ENCODE measurements at places on chromosomes 2 and 18. TPM values are rescaled to one million over a fixed set of nuclear protein-coding genes. Genes with fewer than 3 reads are reported as not detected.

LCLAT1 gene
- total RNA-seq = 20.7 TPM

NUP35 gene
- total RNA-seq = 16.9 TPM

HOXD13 gene
- total RNA-seq = not detected

DNA sequence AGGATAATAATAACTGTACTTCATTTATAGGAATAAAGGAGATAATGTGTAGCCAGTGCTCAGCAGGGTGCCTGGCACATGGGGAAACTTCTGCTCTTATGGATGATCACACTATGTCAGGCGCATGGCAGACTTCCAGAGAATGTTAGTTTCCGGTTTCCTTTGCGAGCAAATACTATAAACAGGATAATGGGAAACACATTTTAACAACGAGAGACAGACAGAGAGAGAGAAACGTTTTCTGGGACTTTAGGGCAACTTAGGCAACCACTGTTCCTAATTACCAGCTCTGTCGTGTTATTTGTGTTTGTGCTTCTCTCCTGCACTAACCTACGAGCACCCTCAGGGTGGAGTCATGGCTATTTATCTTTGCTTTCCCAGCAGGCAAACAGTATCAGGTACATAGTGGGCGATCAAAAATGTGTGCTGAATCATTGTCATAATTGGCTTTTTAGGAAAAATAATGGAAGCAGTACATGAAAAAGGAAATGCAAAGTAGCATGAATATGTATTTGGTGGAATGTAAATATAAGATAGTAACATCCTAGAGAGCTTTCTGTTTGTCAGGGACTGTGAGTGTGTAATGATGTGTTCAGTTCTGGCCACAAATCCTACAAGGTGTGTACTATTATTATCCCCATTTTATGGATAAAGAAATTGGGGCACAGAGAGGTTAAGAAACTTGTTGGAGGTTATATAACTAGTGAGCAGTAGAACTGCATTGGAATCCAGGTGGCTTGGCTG lies 36.8 kb upstream of the IGFBP2 start:
- no peak overlapping the region for H3K27ac ChIP-seq
- no peaks in the 10 kb centered on the region for H3K36me3 ChIP-seq
- no peak overlapping the region for H3K4me3 ChIP-seq
- no peaks in the 10 kb centered on the region for H3K4me1 ChIP-seq
- H3K27me3 ChIP-seq = peaks cover 5% of the 10 kb centered on the region
- no peak for DNase-seq

DNA sequence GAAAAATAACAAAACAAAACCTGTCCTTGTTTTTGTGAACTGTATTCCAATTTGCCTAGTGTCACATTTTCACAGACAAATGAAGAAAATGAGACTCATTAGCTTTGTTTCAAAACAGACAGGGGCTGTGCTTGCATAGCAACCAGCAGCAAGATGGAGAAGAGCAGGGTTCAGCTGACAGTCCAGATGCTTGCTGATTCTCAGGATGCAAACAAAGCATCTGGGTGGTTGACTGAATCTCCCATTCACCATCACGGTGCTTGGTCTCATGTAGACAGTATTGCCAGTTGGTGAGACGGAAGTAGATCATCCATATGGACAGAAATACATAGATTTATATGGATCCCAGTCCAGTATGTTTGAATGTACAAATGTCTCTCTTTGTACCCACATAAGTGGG lies 326.8 kb downstream of the CCDC85A start:
- no peak for DNase-seq
- no peaks in the 10 kb centered on the region for H3K4me1 ChIP-seq
- H3K27ac ChIP-seq = no peak overlapping the region
- no peaks in the 10 kb centered on the region for H3K36me3 ChIP-seq
- no peaks in the 10 kb centered on the region for H3K27me3 ChIP-seq

- no peak overlapping the region for H3K4me3 ChIP-seq
- peaks cover 12% of the 10 kb centered on the region for H3K27me3 ChIP-seq
- H3K36me3 ChIP-seq = no peaks in the 10 kb centered on the region
- H3K4me1 ChIP-seq = no peaks in the 10 kb centered on the region
These were observed 29.8 kb upstream of the TMEM214 start for GRCh38 chr2:27003007-27003406.

GRCh38 chr2:205198140-205198525 lies 484.2 kb upstream of the NRP2 start:
- no peak overlapping the region for H3K27ac ChIP-seq
- no peak for DNase-seq
- no peaks in the 10 kb centered on the region for H3K27me3 ChIP-seq
- no peaks in the 10 kb centered on the region for H3K36me3 ChIP-seq

- H3K4me3 ChIP-seq = no peak overlapping the region
- peaks cover 49% of the 10 kb centered on the region for H3K36me3 ChIP-seq
- no peak for DNase-seq
- H3K27ac ChIP-seq = no peak overlapping the region
These were observed 7.0 kb downstream of the ZBTB14 start for GRCh38 chr18:5288517-5288935.

DNA sequence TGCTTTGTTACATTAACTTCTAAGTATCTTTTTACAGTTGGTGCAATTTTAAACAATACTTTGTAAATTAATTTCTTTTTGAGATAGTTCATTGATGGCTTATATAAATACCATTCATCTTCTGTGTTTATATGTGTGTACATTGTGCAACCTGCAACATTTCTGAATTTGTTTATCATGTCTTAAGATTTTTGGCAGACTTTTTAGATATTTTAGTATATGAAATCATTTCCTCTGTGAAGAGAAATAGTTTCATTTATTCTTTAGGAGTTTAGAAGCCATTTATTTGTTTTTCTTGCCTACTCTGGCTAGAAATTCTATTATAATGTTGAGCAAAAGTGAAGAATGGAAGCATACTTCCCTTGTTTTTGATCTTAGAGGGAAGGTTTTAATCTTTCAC lies 337.8 kb upstream of the DSEL start:
- no peak overlapping the region for H3K4me3 ChIP-seq
- no peak for DNase-seq

GRCh38 chr18:33010149-33010548 lies 237.3 kb upstream of the KLHL14 start:
- H3K27me3 ChIP-seq = no peaks in the 10 kb centered on the region
- H3K36me3 ChIP-seq = no peaks in the 10 kb centered on the region
- no peaks in the 10 kb centered on the region for H3K4me1 ChIP-seq
- H3K27ac ChIP-seq = no peak overlapping the region
- no peak overlapping the region for H3K4me3 ChIP-seq

Data from activated CD4-positive, alpha-beta T cell treated with anti-CD3 and anti-CD28 coated beads, Interleukin-2, amount 10 ng/mL, durations not matched to agents 7 days and 5 days (primary cell).